COLO829 (cell line): ENCODE measurements at places on chromosomes 6 and 20.

- DNase-seq: no peak
Measured at GRCh38 chr6:18510644-18511033, 123.5 kb downstream of the RNF144B start.

- no peak for DNase-seq
Measured at GRCh38 chr6:38982470-38982869, 66.1 kb upstream of the GLP1R start.

DNA sequence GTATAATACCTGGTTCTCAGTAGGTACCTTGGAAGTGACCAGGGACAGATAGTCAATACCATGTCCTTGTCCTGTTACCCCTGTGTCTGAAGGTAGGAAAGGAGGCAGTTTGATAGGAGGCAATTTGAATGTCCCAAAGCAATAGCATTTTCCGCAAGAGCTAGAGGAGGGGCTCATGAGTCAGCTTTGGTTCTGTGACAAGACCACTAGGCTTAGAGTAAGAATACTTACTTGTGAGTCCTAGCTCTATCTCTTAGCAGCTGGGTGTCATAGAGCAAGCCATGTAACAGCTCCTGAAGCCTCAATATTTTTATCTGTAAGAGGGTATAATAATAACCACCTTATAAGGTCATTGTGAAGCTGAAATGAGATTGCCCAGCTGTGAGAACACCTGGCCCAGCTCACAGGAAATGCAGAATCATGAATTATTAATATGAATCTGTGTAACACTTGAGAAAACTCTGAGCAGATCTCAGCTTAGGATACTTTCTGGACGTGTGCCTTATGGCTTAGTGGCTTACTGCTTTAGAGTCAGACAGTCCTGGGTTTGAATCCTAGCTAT lies 58.6 kb downstream of the DAAM2 start:
- no peak for DNase-seq

DNA sequence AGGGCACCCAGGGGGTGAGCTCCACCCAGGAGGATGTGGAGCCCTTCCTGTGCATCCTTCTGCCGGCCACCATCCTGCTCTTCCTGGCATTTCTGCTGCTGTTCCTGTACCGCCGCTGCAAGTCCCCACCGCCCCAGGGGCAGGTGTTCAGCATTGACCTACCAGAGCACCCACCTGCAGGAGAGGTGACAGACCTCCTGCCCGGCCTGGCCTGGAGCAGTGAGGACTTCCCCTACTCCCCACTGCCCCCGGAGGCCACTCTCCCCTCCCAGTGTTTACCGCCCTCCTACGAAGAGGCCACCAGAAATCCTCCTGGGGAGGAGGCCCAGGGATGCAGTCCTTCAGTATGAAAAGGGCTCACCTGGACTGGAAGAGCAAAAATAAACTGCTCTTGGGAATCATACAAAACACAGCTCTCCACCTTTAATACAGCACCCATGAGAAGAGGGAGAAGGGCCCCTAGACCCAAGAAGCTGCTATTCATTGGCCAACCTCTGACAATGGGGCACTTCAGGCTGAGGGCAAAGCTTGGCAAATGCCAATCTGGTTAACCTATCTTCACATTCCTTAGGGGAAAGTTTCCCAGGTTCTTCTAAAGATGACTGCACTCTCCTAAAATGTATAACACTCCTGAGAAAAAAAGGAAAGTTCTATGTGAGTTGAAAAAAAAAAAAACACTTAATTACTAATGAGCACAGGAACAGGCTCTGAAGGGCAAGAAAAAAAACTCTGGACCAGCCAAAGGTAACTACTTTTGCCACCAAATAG lies 5.0 kb downstream of the SMIM28 start:
- DNase-seq: no peak

GRCh38 chr6:23316131-23316530 lies 746.8 kb downstream of the HDGFL1 start:
- no peak for DNase-seq

DNA sequence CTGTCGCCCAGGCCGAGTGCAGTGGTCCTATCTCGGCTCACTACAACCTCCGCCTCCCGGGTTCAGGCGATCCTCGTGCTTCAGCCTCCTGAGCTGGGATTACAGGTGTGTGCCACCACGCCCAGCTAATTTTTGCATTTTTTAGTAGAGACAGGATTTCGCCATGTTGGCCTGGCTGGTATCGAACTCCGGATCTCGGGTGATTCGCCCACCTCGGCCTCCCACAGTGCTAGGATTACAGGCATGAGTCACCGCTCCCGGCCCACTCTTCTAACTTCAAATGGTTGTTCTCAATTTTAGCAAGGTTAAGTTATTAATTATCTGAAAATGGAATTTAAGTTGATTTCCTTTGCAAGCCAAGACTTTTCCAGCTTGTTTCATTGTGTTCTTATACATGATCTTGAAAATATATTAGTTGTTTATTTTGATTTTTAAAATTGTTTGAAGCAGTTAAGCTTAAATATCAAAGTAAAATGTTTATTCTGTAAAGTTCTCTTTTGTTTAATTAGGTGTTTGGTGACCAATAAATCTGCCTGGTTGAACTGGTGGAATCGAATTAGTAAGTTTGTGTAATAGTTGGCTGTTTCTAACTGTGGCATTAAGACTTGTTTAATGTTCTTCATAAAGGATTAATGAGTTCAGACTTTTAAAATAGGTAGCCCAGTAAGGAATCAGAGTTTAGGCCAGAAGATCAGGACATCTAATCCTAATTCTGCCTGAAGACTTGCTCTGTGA lies 2.3 kb downstream of the PM20D2 start:
- DNase-seq: no peak

DNA sequence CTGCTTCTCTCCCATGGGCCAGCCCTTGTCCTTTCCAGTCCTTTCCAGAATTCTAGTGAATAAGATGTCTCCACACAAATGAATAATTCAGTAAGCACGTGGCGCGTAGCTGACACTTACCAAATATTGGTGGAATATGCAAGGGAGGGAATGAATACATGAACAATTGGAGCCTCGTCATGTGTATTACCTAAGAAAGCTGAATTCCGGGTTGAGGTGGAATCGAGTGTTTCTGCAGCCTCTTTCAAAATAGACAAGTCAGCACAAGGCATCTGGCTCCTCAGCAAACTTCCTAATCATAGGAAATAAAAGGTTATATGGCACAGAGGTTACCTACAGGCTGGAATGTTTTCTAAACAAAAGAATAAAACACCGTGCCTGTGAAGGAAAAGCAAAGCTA lies 47.0 kb upstream of the NT5E start:
- no peak for DNase-seq

DNA sequence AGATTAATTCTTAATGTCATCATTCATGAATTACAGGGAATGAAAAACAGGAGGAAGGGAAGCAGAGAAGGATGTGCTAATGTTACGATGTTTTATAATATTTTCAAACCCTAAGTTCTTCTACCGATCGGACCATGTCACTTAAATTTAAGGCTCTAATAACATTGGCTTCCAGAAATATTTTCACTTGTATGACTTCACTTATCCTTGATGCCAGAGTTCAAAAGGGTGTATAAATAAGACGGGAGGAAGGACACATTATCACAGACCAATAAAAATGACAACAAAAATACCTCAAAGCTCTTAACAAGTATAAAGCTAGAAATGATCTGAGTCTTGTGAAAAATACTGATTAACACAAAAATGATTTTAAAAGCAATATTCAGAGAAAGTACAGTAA lies 370.4 kb upstream of the CITED2 start:
- no peak for DNase-seq

DNA sequence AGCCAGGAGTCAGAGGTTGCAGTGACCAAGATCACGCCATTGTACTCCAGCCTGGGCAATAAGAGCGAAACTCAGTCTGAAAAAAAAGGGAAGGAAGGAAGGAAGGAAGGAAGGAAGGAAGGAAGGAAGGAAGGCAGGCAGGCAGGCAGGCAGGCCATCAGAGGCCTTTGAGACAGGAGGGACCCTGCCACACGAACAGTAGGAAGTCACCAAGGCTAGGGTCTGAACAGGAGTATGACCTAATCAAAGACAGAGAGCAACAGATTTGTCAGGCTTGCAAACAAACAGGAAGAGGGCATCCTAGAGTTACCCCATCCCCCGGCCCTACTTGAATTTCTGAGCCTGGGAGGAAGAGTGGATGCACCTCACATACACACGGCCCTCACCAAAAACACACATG lies 67.1 kb downstream of the FGD2 start:
- DNase-seq: no peak

GRCh38 chr6:47023573-47023972 lies 18.6 kb downstream of the ADGRF1 start:
- no peak for DNase-seq

DNA sequence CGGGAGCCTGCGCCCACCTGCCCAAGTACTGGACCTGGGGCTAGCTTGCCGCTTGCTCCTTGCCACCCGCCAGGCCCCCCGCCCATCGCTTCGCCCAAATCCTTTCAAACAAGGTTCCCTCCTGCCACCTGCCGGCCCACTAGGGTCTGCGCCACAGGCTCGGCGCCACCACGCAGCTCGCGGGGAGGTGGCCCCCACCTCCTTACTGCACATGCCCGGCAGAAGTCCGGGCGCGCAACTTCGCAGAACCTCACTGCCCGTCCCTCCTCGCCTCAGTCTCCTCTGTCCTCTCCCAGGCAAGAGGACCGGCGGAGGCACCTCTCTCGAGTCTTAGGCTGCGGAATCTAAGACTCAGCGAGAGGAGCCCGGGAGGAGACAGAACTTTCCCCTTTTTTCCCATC lies 11.2 kb downstream of the GNAS-AS1 start:
- peak; percentile 54 for DNase-seq

- DNase-seq: no peak
Measured at GRCh38 chr6:13397359-13398068, 69.2 kb upstream of the TBC1D7 start.

DNA sequence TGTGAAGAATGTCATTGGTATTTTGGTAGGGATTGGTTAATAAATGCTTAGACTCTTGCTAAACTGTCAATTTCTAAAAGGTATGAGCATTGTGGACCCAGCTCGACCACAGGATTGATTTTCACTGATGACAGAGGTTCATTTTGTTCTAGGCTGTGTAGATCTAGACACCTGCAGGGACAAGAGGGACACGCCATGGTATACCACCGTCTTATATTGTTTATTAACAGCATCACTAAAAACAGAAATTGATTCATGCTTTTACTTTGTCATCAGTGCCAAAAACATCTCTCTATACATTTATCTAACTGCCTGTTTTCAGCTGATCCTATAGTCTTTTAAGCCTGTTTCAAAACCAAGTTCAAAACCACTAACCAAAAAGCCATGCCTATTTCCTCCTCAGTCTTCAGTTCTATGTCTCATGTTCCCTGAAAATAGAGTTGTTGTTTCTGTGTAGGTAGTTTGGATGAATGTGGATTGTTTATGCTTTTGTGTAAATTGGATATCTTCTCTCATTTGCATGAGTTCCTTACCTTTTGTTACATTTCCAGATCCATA lies 109.8 kb downstream of the JAG1 start:
- no peak for DNase-seq

DNA sequence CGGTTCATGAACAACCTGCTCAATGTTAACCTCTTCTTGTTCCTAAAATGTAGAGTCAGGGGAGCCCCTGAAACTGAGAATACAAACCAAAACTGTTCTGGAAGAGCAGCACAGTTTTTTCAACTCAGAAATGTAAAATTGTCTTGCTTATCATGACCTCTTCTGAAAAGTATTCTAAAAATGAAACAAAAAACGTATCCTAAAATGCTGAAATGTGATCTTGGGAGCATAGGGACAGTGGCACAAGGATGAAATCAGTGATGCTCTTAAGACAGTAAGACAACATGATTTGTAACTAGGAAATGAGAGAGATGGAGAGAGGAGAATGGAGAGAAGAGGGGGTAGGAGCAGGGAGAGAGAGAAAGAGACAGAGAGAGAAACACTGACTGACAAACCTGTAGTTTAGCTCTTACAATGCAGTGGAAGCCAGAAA lies 27.5 kb downstream of the NCOA7 start:
- DNase-seq: no peak

GRCh38 chr6:134323698-134324097 lies 5.8 kb upstream of the SGK1 start:
- DNase-seq: no peak

GRCh38 chr6:121497970-121498375 lies 62.5 kb downstream of the GJA1 start:
- DNase-seq: no peak

DNA sequence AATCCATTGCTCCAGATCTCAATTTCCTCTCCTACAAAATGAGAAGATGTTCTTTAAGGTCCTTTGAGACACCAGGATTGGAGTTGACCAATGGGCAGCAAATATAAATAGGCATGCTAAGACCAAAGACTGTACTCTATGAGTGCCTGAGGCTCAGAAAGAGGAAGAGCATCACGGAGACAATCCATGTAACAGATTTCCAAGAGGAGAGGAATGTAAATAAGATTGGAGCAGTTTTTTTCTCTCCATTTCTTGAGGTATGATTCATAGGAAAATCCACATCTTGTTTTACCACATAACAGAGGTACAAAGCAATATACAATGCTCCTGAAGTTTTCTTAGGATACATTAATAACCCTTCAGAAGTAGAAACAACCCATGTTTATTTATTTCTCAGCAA lies 109.8 kb downstream of the UBE3D start:
- no peak for DNase-seq

- no peak for DNase-seq
Measured at GRCh38 chr6:98828211-98828788, 6.1 kb upstream of the POU3F2 start.

DNA sequence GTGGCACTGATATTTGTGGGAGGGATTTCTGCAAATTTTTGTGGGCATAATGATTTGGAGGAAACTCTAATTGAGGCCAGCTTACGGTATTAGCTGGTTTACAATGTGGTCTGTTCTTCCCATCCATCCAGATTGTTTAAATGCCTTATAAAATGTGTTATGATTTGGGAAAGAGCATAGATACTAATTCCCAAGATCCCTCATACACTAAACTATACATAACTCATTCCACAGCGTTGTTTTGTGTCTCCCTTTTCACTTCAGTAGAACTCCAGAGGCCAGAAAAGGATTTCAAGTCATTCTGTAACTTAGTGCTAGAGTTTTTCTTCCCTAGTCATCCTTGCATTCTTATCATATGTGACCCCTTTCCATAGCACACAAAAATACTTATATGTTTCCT lies 292.6 kb upstream of the NT5E start:
- no peak for DNase-seq

GRCh38 chr20:5844063-5844681 lies 94.0 kb downstream of the SHLD1 start:
- peak; percentile 54 for DNase-seq

DNA sequence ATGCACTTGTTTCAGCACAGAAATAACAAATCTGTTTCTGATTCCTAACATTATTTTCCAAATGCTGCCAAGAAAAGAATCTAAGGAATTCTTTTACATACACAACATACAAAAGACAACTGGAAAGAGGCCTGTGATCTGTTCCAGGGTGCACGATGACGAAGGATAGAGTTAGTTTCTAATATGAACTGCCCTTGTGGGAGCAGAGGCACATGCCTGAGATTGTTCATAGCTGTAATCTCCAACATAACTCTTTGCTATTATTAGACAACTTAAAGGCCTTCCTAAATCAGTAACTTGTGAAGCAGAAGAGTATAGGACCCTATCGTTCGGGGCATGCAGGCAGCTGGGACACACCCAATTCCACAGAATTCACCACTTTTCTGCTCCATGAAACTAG lies 41.2 kb upstream of the NHSL1 start:
- DNase-seq: no peak

GRCh38 chr6:170473301-170473717 lies 79.8 kb downstream of the PSMB1 start:
- no peak for DNase-seq

GRCh38 chr6:148144917-148145521 lies 197.6 kb upstream of the SASH1 start:
- peak; percentile 68 for DNase-seq

- no peak for DNase-seq
Measured at GRCh38 chr6:1613688-1614447, 4.2 kb downstream of the FOXC1 start.
